ENCODE measurements at places on chromosomes 16 and 17.
A peak's percentile ranks its signal among the peaks of the same experiment; 100 is the strongest.

GRCh38 chr17:4708436-4708835 is 2.0 kb upstream of the ARRB2 start:
- peak; percentile 46 for DNase-seq

GRCh38 chr16:3945751-3946603 is 65.5 kb upstream of the CREBBP start:
- DNase-seq = no peak

DNA sequence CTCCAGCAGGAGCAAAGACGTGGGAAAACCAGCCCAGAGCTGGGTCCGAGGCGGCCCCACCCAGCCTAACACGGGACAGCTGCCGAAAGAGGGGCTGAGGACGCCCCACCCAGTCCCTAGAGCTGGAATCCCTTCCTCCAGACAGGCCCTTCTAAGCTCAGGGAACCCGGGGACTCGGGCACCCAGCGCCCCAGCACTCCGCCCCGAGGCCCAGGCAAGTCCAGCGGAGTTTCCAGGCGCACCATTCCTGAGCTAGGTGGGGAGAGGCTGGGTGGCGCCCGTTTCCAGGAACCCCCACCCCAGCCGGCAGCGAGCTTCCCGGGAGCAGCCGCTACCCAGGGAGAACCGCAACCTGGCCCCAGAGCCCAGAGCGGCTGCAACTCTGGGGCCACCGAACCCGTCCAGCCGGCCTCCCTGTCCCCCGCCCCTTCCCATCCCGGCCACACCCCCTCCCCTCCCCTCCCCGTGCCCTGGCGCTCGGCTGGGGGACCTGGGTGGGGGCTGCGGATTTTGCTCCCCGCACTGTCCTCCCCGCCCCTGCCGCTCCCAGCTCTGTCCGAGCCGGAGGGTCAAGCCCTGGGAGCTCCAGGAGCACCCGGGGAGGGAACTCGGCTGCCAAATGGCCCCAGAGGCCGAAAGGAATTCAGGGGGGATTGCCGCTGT is 536 bp downstream of the TMC6 start:
- DNase-seq = no peak

DNA sequence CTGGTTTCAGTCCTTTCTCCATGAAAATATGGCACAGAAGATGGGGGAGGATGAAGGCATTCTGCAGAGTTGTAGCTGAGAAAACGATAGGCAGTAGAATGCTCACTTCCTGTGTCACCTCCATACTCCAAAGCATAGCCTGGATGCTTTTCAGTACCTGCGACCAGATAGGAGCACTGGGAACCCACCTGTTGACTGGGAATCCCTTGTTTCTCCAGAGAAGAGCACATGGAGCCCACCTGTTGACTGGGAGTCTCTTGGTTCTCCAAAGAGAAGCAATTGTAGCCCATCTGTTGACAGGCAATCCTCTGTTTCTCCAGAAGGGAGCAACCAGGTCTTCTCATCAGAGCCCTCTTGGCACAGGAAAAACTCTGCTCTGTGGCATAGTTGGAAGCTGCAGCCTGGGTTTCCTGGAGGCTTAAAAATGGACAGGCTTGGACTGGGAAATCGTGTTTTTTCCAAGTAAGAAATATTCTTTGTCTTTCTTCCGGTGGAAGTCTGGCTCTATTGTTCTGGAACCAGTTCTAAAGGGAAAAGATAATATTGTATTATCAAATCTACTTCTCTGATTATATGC is 13.2 kb downstream of the TERF2IP start:
- DNase-seq = no peak

GRCh38 chr17:11278992-11279270 is 37.9 kb downstream of the SHISA6 start:
- no peak for DNase-seq

- no peak for DNase-seq
Observed at GRCh38 chr17:39080421-39081078, 70.9 kb downstream of the PLXDC1 start.

DNA sequence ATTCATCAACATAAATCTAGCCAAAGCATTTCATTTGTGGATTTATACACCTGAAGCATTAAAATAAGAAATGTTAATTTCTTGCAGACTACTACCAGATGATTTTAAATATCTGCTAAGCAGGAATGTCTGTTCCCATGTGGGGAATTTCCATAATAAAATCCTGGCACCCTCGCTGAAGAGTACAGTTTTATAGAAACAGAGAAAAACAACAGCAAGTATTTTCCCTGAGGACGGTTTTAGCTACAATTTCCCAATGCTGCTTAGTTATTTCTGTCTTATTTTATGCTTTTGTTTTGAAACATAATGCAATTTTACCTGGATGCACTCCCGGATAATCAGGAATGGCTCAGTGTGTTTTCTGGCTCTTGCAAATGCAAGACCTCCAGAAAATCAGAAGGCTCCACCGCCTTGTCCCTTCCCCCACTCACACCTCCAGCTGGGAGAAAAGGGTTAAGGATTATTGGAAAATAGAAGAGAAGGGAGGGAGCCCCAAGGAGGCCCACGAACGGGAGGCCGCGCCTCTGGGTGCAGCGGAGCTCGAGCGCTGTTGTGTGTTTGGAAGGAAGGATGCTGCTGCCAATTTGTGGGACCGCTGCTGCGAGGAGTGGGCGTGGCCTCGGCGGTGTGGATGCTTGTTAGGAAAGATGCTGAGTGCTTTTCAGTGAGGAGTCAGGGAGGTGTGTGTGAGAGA is at the start of gene CNTNAP4:
Gene CNTNAP4 (plus strand): TSS at position 657 of the 694 bp plus-strand sequence. CDS start 262 bp downstream, outside the sequence.
- no peak for DNase-seq

DNA sequence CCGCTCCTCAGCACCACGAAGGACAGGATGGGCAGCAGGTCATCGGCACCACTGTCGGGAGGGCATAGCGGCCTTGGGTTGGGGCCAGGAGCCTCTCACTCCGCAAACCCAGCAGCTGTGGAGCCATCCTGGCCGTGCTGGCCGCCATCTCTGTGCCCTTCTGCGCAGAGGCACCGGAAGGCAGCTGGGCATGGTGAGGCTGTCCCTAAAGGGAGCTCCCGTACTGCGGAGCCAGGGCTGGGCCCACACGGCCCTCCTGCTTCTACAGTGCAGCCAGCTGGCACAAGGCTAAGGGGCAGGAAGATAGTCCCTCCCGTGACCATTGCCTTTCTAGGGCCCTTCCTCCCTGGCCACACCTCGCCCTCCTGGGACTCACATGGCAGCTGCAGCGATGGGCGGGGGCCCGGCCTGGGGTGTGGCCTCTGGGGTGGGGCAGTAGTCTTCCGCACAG is 7.0 kb upstream of the SPATA2L start:
- no peak for DNase-seq

- DNase-seq = no peak
Observed at GRCh38 chr16:47476654-47477345, 15.7 kb downstream of the PHKB start.

GRCh38 chr16:75044800-75045361 is 46.1 kb downstream of the ZNRF1 start:
- no peak for DNase-seq

DNA sequence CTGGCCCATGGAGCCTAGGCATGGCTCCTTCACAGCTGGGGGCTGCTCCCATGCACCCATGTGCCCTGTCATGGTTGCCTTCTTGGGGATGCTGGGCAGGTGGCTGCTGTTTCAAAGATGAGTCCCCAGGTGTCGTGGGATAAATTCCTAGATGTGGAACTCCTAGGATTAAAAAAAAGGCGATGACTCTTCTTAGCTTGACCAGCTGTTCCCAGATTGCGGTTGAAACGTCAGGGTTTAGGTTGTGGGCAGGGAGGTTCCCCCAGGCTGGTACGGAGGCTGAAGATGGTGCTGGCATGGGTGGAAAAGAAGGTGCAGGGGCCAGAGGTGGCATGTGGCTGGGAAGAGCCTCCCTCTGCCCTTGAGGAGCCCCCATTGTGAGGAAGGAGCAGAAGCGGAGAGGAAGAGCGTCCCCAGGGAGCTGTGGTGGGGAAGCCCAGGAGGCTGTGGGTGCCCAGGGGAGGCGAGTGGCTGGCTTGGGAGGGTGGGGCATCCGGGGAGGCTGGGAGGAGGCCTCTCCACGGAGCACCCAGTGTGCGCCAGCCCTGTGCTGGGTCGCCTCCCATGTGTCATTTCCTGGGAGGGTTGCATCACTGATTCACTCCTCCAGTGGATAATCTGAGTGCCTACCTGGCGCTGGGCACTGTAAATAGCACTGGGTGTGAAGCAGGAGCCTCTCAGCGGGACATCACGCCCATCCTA is 7.5 kb upstream of the KCNJ12 start:
- DNase-seq = no peak

- DNase-seq = no peak
Observed at GRCh38 chr16:27214084-27214961, 11.0 kb downstream of the KDM8 start.

DNA sequence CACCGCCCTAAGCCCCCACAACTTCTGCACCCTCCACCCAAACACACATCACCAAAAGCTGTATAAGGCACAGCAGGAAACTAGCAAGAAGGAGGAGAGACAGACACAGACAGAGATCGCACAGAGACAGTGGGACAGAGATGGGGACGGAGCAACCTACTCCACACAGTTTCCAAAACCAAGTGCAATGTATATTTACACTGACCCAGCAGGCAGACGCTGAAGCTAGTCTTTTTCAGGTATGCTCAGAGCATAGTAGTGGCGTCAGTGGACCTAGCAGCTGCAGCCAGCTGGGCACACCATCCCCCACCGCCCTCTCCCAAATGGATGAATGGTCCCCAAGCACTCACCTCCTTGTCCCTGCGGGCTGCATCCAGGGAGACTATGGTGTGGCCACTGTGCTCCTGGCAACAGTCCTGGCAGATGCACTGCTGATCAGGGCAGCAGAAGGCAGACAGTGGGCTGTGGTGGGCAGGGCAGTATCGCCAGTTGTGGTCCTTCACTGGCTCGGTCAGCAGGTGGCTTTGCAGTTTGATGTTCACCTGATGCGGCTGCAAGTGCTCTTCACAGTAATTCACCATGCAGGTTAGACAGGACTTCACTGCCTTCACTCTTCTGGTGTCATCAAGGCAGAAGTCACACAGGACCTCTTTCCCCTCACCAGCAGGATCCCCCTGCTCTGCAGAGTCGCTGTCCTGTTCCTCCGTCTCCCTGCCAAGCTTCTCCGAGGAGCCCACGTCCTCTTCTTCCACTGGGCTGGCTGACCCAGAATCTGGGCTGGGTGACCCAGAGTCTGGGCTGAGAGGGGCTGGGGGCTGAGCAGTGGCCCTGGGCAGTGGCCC is 31.5 kb upstream of the FBXW10B start:
- no peak for DNase-seq

DNA sequence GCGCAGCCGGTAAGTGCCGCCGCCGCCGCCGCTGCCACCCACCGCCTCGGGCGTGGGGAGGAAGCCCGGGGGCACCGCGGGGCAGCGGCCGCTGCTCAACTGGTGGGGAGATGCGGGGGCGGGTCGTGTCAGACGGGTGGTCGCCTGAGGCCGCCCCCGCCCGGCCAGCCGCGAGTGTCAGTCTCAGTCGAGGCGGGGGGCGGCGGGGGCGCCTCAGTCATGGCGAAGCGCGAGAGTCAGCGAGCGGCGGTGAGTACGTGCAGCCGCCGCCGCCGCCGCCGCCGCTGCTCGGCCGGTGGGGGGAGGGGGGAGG is 76.2 kb downstream of the CHD9 start:
- DNase-seq = no peak

DNA sequence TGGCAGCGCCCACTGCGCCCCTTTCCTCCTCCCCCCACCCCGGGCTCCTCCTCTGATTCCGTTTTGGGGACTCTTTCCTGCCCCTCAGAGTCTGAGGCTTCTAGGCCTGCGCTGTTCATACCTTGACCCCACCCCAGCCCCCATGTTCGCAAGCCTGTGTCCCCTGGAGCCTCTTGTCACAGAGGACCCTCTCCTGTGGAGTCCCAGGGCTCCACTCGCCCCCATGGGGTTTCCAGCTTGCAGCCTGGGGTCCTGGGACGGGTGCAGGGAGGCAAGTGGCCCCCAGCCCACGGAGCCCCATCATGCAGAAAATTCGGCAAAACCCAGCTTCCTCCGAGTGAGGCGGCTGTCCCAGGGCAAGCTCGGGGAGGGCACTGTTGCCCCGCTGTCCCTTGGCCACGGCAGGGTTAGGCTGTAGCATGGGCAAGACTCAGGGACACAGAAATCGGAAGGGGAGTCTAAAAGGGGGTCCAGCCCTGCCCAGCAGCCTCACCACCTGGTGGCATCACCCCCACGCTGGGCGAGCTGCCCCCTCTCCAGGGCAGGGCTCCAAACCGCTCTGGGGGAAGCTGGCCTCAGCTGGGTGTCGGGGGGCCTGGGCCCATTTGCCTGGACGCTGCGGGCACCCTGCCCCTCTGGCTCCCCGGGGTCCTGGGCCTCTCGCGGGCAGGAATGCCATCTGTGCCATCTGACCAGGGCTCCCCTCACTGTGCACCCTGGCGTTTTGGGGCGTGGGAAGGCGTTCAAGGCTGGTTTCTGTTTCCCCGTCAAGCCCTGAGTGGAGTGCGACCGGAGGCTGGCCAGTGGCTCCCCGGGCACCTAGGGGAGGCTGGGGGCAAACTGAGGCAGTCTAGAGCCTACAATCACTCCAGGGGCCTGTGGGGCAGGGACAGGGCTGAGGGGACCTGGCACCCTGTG is 11.5 kb upstream of the BAHCC1 start:
- no peak for DNase-seq

DNA sequence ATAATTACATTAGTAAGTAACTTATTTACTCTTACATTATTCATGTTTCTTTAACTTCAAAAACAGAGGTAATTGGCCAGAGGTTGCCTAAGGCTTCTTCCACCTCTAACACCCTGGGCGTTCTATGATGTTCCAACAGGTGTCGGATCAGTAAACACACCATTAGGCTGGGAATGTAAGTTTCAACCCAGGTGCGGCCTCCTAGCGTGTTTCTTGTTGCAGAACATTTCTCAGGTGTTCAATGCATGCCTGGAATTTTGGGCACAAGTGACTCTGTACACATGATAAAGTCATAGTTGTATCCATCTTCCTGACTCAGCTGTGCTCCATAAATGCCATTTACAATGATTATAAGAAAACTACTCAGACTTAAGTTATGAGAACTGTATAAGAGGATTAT is 1.0 kb downstream of the KRTAP2-2 start:
- DNase-seq = no peak

Measured in T-cell (primary cell).